Stimulated activated CD4-positive, alpha-beta T cell treated with anti-CD3 and anti-CD28 coated beads, Interleukin-1b, Interleukin-23, amount 100 ng/mL, for 1 hour (primary cell): ENCODE measurements at places on chromosomes 12 and 14.

DNA sequence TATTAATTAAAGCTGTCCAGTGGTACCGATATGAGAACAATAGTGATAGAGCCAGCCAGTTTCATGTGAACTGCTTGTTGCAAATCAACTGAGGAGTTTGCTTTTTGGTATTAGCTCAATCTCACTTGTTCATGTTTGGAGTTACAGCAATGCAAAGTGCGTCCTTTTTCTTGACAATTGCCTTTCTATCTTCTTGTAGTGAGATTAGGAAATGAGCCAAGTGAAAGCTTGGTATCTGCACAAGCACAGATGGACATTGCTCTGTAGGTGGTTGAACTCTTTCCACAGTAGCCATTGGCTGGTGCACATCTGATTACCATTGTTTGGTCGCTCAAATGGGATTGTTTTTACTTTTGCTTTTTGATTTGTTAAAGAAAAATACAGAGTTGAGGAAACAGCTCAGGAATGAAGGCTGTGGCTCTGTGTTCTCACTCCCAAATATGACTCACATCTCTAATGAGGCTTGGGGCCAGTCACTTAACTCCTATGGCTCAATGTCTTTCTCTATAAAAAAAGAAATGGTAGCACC lies 241.4 kb downstream of the BMP4 start:
- DNase-seq = no peak

GRCh38 chr12:74988156-74988555 lies 221.5 kb downstream of the KCNC2 start:
- DNase-seq = no peak

GRCh38 chr12:130463818-130464670 lies 126.4 kb downstream of the PIWIL1 start:
- no peak for DNase-seq

- no peak for DNase-seq
These were observed 206.5 kb downstream of the ETV6 start for GRCh38 chr12:11855983-11856374.

DNA sequence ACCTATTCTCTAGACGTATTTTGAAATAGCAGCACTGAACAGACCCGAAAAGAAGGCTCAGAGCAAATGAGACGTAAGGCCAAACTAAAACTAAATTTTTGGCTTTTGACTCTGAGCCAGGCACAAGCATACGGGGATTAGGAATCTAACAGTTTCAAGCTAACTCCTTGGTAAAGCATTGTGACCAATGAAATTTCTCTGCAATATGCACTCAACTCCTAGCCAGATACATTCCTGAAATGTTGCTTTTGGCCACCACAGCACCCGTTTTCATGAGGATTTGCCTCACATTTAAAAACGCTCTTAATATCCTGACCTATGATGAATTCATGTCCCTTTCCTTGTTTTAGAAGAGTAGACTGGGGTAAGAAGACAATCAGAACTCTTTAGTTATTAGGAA lies 53.1 kb upstream of the NPFF start:
- no peak for DNase-seq

DNA sequence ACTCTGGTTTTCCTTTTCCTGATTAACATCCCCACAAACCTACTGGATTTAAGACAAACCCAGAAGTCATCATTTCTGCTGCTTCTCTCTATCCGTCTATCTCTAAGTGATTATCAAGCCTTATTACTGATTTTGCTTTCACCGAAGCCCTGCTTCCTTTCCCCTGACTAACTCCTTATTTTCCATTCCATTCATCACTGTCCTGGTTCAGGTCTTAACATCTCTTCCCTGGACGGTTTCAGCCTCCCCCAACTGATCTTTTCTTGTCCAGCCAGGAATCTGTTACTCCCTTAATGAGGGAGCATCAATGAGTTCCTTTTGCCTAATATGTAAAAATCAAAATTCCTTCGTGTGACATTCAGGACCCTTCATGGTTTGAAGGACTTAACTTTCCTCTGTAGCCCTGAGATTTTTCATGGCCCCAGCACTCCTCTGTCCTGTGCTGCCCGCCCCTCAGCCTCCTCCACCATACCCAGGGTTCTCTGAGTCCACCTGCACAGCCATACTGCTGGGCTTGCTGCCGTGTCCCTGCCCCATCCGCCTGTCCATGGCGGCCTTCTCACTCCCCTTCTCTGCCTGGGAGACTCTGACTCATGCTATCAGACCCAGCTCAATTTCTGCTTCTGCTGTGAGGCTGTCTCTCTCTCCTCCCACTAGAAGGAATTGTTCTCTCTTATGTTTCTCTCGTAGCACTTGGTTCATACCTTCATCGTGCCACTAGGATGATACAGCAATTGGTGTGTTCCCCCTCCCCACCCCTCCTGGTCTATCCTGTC lies 167.8 kb upstream of the HIF1A start:
- no peak for DNase-seq

- DNase-seq = no peak
These were observed 387.8 kb downstream of the SOX5 start for GRCh38 chr12:23561364-23562345.

DNA sequence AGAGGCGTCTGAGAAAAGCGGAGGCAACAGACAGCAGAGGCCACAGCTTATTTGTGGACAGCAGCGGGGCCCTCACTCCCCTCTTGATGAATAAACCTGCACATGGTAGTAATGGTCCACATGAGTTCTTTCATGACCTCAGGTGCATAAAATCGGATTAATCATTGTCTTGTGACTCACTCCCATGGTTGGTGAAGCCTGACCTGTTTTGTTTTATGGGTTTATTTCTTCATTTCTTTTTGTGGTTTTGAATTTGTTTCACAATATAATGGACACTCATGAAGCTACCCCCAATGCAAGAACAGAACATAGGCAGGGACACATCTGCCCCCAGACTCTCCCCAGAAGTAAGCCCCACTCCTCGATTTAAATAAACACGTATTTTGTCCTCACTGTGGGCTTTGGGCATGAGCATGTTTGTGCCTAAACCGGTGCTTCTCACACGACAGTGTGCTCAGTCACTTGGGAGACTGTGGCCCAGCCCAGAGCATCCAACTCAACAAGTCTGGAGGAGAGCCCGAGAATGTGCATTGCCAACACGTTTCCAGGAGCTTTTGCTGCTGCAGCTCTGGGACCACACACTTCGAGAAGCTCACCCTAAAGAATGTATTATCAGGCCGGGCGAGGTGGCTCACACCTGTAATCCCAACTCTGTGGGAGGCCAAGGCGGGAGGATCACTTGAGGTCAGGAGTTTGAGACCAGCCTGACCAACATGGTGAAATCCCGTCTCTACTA lies 116.1 kb downstream of the SCARB1 start:
- no peak for DNase-seq

DNA sequence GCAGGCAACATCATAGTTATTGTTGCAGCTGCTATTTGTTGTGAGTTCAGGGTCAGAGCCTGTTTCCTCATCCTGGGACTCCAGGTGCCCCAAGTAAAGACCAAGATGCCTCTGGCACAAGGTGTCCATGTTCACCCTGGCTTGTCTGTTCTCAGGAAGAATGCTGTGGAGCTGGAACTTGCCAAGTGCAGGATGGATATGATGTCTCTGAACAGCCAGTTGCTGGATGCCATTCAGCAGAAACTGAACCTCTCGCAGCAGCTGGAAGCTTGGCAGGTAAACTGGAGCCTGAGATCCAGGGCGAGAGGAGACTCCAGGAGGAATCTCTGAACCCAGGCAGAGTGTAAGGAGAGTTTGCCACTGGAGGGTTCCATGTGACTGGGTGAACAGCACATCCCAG lies 26.8 kb downstream of the RAB35 start:
- DNase-seq = no peak

- no peak for DNase-seq
These were observed 861.3 kb upstream of the MGAT4C start for GRCh38 chr12:87117526-87117925.

GRCh38 chr14:100723830-100724437 lies 2.8 kb upstream of the DLK1 start:
- DNase-seq = no peak

DNA sequence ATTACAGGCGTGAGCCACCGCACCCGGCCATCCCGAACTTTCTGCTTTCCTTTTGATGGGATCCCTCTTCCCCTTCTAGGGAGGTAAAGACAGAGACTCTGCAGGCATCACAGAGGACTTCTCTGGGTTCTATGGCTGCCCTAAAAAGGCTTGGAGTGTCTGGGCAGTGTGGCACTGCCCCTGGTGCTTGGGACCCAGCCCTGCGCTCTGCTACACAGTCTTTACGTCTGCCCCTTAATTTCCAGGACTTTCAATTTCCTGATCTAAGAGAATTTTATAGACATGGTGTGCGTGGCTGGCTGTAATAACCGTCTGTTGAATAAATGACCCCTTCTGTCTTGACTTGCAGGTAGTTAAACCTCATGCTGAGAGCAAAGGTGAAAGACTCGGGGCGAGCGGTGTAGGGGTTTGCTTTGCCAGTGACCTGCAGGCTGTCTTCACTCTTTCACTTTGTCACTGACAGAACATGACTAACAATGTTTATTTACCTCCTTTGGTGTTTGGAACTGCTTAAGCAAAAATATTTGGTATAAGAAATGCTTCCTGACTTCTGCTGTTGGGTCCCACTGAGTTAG lies 110.9 kb upstream of the MAP1LC3B2 start:
- no peak for DNase-seq

- no peak for DNase-seq
These were observed 917.0 kb downstream of the LRFN5 start for GRCh38 chr14:42523666-42524065.

GRCh38 chr12:109833307-109834189 lies at the start of gene TRPV4:
Gene TRPV4 (minus strand): TSS chr12:109833398. CDS start chr12:109814796, 18,602 bp downstream.
- DNase-seq = no peak

DNA sequence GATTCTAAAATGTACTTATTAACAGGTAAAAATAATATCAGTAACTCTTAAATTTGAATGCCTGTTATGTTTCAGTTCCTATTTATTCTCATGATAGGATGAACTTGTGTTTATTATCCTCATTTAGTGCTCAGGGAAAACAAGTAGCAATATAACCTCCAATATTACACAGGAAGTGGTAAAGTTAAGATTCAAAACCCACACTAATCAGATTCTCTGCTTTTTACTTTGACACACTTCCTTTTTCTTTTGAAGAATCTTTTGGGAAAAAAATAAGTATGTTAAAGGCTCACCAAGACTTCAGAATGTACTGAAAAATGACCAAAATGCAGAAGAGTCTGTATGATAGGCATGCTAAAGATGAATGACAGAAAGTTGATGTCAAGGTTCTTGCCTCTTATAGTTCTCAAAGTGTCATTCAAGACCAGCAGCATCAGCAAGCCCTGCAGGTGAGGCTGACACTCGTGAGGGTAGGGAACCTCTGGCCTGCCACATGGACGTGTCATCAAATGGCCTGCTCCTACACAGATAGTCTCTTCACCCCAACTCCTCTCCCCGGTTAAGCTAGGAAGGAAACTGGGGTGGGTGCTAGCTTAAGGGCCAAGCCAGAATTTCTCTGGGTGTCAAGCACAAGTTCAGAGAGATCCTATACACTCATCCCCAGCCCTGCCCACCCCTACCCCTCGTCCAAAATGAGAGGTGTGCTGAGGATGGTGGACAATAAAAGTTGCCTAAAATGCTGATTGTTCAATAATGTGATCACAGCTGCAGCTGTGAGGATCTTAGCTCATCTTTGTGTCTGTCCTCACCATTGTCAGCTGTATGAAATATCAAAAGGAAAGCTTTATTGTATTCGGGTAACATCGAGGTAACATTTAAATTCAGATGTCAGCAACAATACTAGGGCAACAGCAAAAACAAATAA lies 6.3 kb downstream of the TBPL2 start:
- DNase-seq = no peak

GRCh38 chr14:93023039-93023438 lies 92.7 kb downstream of the ITPK1 start:
- DNase-seq = no peak

GRCh38 chr12:120115692-120116440 lies 687 bp downstream of the RAB35 start:
- DNase-seq = no peak
